ENCODE measurements at places on chromosomes 6 and 20.

DNA sequence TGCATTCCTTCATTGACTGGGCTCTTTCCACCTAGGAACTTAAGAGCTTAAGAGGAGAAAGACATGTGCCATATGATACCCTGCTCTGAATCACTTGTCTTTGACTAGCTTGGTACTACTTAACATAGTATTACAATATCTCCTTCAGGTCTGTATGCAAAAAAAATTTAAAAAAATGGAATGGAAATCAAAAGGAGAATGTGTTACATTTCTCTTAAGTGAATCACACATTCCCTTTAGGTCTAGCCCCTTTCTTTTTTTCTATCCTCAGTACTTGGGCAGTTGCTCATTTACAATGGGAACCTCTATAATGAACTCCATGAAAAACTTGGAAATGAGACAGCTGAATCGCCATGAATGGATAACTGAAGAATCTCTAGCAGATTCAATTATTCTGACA lies 53.8 kb downstream of the SLC35F1 start:
- no peak for DNase-seq

- no peak for DNase-seq
These were observed 67.1 kb upstream of the DUSP22 start for GRCh38 chr6:225121-225721.

DNA sequence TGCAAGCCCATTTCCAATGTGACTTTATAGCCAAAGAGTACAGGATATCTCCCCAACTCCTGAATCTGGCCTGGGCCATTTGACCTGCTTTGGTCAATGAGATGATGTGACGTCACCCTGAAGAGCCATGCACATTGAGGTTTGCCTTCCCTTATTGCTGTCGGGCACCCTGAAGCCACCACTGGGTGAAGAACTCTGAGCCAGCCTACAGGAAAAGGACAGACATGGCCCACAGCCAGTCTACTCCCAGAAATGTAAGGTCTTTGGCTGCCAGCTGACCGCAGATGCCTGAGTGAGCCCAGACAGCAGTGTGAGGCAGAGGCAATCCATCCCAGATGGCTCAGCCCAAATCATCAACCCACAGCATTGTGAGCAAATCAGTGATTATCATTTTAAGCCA lies 3.7 kb upstream of the SYNDIG1 start:
- DNase-seq, result peak; percentile 68

DNA sequence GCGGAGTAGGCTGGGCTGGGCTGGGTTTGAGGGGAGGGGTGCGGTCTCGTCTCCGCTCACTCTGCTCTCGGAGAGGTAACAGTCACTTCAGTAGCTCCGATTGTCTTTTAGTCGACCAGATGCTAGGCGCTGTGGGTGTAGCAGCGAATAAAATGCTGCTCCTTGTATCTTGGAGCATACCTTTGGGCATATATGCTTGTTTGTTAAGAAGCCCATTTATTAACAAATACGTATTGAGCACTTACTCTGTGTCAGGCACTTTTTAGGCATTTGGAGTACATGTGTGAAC lies 545 bp downstream of the ACTR5 start:
- no peak for DNase-seq

- no peak for DNase-seq
These were observed 17.1 kb downstream of the VPS52 start for GRCh38 chr6:33254591-33254990.

DNA sequence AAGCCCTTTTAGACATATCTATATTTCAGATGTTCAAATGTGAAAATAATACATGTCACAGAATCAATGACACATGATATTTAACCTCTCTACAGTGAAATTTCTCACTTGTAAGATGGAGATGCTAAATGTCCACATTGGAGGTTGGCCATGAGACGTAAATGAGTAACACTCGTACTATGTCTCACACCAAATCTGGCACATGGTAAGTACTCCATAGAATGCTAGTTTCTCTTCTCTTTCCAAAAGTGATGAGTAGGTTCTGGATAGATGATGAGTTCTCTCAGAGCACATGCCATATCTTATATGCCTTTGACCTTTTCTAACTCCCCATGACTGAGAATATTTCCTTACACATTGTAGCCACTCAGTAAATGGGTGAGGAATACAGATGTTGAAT lies 17.7 kb downstream of the GFOD1 start:
- DNase-seq, result no peak

- DNase-seq, result no peak
These were observed 97.3 kb upstream of the CARMIL1 start for GRCh38 chr6:25181923-25182322.

- DNase-seq, result peak; percentile 58
These were observed 18.5 kb downstream of the SNRPB start for GRCh38 chr20:2451939-2452732.

GRCh38 chr20:18003897-18004296 lies 35.1 kb downstream of the MGME1 start:
- no peak for DNase-seq

GRCh38 chr20:49595811-49596561 lies 28.0 kb upstream of the PTGIS start:
- DNase-seq, result no peak

- DNase-seq, result no peak
These were observed 431.5 kb downstream of the HACE1 start for GRCh38 chr6:104428184-104428583.

DNA sequence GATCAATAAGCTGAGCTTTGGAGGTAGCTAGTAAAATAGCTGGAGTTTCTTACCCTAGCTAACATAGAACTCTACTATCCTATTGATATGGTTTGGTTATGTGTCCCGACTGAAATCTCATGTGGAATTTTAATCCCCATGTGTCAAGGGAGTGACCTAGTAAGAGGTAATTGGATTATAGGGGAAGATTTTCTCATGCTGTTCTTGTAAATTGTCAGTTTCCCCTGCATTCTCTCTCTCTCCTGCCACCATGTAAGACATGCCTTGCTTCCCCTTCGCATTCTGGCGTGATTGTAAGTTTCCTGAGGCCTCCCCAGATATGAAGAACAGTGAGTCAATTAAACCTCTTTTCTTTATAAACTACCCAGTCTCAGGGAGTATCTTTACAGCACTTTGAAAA lies 24.6 kb upstream of the SYNE1 start:
- DNase-seq, result no peak

- DNase-seq, result no peak
These were observed 76.4 kb downstream of the PHACTR2 start for GRCh38 chr6:143754204-143754603.

- no peak for DNase-seq
These were observed 130.8 kb upstream of the RIPOR2 start for GRCh38 chr6:25066593-25066992.

DNA sequence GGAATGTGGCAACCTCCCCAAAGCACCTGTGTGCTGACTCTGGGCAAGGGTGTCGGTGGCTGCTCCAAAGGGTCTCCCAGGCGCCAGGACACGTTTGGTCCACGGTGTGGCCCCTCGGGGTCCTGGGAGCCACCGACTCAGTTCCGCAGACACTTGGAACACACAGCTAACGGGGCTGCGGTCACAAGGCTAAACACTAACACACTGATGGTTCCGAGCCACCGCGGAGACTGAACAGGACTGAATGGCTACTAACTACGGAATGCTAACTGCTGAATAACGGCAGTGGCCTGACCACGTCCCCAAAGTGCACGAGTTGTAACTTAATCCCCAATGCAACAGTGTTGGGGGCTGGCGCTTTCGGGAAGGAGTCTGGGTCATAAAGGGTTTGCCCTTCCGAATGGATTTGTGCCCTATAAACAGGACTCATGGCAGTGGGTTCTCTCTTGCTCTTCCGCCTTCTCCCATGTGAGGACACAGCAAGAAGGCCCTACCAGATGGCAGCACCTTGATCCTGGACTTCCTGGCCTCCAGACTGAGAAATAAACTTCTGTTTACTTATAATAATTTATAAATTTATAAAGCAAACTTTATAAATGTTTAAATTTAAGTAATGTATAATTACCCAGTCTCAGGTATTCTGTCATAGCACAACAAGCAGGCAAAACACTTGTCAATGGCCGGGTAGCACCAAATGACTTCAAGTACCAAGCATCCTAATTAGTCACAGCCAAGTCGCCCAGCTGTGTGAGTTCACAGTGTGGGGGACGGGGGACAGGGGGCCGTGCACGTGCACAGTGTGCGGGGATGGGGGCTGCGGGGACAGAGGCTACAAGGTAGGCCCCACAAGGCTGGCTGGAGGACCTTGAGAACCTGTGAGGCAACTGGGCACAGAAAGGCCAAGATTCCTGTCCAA lies 2.3 kb upstream of the EEF1A2 start:
- DNase-seq, result no peak

DNA sequence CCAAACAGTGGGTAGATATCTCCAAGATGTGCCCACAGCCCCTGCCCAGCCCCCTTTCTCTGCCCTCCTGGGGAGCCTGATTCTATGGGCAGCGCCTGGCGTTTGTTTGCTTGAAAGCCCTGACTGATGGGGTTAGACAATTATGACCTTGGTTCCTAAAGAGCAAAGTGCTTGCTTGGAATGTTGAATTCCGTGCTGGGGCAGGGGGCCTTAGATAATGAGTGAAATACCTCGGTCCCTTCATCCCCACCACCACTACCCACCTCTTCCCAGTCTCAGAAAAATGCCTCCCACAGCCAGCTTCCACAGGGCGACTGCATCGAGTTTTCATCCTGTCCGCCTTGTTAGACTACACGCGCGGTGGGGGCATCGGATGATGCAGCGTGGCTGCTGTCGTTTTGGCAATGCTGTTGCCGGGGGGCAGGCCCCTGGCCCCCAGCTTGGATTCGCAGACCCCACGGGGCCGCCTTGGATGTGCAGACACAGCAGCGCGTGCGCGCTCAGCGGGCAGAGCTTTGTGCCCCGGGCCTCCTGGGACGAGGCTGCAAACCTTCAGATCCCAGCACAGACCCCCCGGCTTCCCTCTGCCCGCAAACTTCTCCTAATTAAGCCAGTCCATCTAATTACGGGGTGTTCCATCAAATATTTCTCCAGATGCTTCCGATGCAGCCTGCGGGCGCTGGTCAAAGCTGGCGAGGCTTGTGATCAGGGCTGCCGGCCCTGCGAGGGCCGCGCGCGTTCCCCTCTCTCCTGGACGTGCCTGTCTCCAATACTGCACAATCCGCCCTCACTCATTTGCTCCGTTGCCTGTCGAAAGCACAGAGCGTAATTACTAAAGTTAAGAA lies 86.1 kb downstream of the LINC00237 start:
- no peak for DNase-seq

- no peak for DNase-seq
These were observed 203.8 kb upstream of the MAP3K7 start for GRCh38 chr6:90790696-90791095.

DNA sequence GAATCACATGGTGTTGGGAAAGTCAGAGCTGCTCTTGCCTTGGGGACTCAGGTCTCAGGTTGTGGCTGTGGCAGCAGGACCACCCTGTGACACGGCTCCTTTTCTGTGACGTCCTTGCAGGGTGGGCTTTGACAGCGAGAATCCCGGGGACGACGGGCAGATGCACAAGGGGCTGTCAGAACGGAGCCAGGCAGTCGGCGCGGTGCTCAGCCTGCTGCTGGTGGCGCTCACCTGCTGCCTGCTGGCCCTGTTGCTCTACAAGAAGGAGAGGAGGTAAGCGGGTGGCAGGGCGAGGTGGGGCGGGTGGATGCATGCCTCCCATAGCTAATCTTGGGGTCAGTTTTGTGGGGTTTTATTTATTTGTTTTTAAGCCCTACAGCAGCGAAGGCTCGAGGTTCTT lies 19.2 kb upstream of the SLC22A1 start:
- DNase-seq, result no peak

GRCh38 chr20:10660661-10661060 lies 13.1 kb downstream of the JAG1 start:
- no peak for DNase-seq

DNA sequence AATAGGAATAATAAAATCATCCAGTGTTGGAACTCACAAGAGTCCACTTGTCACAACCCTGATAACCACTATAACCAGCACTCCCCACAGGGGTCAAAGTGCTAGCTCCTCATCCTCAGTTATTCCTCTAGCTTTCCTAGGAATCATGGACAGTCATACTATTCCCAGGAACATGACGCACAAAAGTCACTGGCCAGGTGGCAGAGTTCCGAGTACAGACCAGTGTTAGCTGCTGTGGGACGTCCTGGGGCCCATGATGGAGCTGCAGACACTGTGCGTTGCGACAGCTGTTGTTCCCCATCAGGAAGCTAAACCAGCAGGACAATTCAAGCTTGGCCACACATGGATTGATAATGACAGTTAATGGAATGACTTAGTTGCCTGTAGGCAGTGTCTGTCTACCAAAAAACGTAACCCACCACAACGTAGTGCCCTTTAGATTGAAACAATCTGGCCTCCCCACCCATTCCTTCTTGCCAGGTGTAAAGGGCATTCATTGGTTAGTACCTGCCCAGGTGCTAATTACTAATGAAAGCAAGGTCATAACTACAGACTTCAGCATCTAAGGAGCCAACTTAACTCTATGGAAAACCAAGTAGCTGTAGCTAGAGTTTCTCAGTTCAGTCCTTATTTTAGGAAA lies 17.4 kb downstream of the EZR start:
- DNase-seq, result no peak

GRCh38 chr6:106173124-106173879 lies 87.2 kb downstream of the PRDM1 start:
- no peak for DNase-seq

GRCh38 chr20:61913423-61914225 lies 152.1 kb downstream of the TAF4 start:
- no peak for DNase-seq

- no peak for DNase-seq
These were observed 107.5 kb upstream of the TBX18 start for GRCh38 chr6:84871925-84872324.

Measured in hippocampal formation (tissue), 2 donors.